DMS79 treated with DMSO at 0.1 percent for 48 hours (cell line): ENCODE measurements at places on chromosomes 5 and 9.
A peak's percentile ranks its signal among the peaks of the same experiment; 100 is the strongest.

GRCh38 chr5:113161806-113162205 lies 185.2 kb downstream of the DCP2 start:
- no peak for DNase-seq

DNA sequence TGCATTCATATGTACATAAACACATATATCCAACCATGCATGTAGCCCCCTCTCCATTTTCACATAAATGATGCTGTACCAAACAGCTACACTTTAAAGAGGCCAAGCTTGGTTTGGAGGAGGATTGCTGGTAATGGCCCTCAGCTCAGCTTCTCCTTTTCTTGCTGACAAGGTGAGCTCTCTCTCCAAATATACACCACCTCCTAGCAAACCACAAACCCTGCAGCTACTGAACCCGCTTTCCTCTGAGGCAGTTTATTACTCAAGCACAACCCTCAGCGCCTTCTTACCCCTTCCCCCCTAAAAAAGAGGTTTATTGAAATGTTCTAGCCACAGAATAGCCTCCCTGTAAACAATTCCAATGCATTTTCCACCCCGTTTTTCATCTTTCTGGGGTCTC lies 54.0 kb downstream of the ALG2 start:
- peak; percentile 6 for DNase-seq

GRCh38 chr5:77718934-77719610 lies 57.1 kb downstream of the TBCA start:
- no peak for DNase-seq

GRCh38 chr5:176868126-176868525 lies 31.0 kb downstream of the HK3 start:
- DNase-seq = no peak

DNA sequence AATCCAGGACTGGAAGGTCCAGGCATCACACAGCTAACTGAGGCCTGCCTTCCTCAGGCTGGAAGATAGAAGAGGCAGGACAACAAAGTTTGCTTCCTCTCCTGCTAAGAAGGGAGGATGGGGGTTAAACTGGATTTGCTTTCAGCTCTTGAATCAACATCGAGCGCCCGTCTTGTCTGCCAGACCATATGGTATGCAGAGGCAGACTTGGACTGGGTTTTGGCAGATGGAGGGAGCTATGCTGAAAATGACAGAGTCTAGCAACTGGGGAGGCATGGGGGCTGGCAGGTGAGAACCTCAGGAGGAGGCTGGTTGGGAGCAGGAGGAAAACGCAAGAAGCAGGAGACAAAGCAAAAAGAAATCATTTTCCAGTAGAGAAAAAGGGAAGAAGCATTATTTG lies 289.5 kb upstream of the IL12B start:
- no peak for DNase-seq

DNA sequence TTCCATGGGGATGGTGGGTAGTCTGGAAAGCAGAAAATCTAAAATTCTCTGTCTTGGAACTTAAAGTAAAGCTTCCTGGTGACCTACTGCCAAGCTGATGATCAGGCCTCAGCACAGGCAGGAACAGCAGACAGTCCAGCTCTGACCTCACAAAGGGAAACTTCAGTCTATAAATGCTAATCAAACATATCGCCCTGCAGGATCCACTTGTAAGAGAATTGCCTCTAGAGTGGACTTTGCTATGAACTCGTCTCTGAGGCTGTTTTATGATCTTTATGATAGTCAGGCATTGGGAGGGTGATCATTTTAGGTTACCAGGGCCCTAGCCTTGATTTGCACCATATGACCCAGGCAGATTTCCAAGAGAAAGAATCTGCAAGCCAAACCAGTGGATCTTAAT lies 67.6 kb upstream of the SELENOP start:
- DNase-seq = no peak
